ENCODE measurements at places on chromosomes 2 and 18.

DNA sequence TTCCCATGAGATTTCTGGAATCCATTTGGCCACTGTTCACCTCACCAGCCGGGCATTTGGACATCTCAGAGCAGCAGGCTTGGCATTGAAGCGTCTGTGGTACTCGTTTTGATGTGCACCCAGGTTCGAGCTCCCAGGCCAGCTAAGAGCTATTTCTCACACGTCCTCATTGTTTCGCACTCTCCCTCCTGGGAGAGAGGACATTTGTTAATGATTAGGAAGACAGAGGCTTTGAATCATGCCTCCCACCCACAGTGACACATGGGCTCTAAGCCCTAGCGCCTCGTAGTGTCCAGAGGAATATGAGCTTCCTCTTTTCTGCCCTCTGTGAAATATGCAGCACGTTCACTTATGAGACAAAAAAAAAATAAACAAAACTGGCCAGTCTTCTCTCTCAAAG, 361.8 kb downstream of the RND3 start:
- no peak for DNase-seq

- DNase-seq, result peak; percentile 20
Measured at GRCh38 chr18:644395-645004, 13.0 kb upstream of the TYMS start.

DNA sequence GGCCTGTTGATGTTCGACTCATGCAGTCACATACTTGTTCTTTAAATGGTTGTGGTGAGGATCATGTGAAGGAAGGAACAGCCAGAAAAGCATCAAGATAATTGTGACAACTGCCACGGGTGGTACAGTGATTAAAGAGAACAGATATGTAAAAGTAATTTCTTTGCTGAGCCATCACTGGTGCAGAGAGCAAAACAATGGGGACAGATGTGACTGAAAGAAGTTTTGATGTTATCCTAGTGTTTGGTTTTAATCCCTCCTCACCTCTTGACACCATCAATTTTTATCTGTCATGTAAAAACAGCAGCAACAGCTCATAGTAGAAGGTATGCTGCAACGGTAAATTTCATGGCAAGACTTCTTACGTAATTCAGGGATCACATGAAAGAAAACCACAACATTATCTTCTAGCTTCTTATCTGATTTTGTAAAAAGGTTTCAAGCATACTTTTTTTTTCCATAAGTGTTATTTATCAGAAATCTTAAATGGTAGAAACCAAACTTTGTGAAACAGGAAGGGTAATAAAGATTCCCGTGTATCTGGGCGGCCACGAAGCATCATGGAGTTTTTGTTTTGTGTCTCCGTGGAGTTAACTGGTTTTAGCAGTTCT, 65.2 kb downstream of the PLCL1 start:
- DNase-seq, result no peak

DNA sequence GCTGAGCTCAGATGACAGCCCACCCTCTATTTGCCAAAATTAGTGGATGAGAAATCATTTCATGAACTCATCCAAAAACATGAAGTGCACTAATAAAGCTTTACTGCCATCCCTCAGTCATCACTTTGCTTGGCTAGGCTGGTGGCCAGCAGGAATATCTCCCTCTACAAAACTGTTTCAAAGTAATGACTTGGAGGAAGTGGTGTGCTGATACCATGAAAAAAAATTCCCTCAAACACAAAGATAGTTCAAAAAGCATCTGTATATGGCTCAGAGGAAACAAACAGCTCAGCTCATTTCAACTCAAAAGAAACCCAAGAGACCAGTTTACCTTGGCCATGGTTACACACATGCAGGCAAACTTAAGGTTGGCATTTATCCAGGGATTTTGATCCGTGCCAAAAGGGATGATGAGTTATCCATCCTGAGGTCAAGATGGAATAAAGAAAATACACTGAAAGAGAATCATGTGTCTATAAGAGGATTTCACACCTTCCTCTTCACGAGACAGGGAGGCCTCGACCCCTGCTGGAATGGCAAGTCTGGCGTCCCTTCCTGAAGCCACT, 18.4 kb upstream of the WIPF1 start:
- no peak for DNase-seq

DNA sequence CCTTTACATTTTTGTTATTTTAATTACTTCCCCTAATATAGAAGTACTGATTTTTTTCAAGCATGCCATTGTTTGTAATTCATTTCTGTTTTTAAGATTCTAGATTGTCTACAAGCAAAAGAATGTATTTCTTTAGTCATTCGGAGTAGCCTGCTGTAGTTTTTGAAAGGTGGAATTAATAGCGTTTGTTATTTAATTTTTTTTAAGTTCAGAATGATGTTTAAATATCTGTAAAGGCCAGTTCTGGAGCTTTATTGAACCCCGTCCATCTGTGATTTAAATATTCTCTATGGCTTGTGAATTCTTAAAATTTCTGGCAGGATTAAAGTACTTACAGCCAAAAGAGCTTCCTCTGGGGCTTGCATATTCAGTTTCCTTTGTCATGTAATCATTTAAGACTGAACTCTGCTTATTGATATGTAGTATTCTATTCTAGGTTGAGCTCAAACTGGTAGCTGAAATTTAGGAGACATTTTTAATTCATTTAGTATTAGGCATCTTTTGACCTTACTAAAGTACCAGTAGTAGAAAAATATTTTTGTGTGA, 5.2 kb downstream of the TGIF1 start:
- DNase-seq, result no peak

GRCh38 chr2:238811759-238812158, 36.1 kb upstream of the TWIST2 start:
- DNase-seq, result no peak

GRCh38 chr2:226971084-226971483, 135.2 kb downstream of the RHBDD1 start:
- no peak for DNase-seq

- DNase-seq, result no peak
Measured at GRCh38 chr2:111184725-111185310, 64.1 kb downstream of the BCL2L11 start.

DNA sequence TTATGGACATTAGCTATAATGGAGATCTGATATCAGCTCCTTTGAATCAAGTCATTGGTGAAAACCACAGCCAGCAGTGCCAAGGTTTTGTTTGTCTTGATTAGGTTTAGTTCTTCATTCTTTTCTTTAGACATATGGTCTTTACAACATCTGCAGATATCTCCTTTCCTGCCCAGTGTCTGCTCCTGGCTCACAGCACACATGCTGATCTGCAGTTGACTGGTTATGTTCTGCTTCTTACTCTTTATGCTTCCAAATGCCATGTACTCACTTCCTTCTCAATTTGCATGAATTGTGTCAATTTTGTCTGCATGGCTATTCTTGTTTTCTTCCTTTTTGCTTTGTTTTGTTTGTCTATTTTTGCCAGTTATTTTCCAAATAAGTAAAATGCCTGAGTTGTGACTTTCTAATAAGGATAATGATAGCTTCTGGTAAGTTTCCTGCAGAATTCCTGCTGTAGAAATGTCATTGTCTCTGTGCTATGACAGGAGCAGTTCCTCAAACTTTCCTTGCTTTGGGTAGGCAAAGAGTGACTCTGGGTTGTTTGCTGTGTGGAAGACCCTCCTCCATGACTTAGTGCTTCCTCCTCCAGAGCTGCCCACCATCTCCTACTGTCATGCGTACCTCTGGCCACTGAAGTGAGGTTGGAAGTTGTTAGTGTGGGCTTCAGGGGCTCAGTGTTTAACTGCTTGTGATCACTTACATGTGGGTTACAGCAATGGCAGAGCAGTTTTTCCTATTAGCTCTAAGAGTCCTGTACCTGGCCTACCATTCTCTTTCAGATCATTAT, 8.2 kb downstream of the ARHGAP25 start:
- DNase-seq, result no peak

GRCh38 chr2:18425210-18425703, 135.2 kb downstream of the RDH14 start:
- no peak for DNase-seq

- DNase-seq, result no peak
Measured at GRCh38 chr2:172339371-172340010, 87.9 kb upstream of the ITGA6 start.

DNA sequence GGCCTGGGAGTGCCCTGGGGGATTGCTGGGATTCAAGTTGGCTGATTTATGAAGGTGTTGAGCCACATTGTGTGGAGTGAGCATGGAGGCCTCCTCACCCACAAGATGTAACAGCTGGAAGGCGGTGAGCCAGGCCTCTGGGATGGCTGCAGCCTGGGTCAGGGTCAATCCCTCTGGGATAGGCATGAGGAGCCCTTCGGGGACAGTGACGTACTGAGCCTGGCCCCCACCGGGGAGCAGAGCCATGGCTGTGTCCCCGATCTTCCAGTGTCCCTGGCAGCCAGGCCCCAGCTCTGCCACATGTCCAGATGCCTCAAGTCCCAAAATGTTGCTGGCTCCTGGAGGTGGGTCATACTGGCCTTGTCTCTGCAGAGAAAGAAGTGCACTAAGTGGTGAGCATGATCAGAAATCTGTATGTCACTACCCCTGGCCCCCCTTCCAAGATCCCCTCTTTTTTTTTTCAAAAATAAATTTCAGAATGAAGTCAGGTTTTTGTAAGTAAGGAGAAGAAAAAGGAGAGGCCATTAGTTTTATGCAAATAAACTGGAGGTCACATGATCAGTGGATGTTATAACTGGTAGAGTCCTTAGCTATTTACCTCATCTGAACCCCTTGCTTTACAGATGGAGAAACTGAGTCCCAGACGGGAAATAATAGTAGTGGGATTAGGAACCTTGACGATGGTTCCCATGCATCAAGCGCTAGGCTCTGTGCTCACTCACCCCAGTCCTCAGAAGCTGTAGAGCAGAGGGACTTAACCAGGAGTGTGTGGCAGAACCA, 1.7 kb downstream of the TP53I3 start:
- no peak for DNase-seq

DNA sequence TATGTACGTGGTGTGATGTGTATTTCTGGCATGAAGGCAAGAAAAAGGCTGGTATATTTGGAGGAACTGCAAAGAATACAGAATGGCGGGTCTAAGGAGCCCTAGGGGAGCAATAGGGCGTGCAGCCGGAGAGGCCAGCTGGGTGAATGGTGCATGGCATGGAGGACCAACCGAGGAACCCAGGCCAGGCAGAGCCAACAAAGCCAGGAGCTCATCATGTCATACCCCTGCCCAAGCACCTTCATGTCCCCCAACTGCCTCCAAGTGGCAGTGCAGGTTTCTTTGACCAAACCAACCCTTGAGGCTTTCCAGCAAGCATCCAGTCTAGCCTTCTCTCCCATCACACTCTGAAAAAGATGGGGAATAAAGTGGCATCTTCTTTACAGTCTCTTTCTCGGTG, 8.9 kb upstream of the KCNK3 start:
- no peak for DNase-seq

Data from frontal cortex (tissue), 4 donors.